ENCODE measurements at places on chromosomes 2 and 18.
A peak's percentile ranks its signal among the peaks of the same experiment; 100 is the strongest.

DNA sequence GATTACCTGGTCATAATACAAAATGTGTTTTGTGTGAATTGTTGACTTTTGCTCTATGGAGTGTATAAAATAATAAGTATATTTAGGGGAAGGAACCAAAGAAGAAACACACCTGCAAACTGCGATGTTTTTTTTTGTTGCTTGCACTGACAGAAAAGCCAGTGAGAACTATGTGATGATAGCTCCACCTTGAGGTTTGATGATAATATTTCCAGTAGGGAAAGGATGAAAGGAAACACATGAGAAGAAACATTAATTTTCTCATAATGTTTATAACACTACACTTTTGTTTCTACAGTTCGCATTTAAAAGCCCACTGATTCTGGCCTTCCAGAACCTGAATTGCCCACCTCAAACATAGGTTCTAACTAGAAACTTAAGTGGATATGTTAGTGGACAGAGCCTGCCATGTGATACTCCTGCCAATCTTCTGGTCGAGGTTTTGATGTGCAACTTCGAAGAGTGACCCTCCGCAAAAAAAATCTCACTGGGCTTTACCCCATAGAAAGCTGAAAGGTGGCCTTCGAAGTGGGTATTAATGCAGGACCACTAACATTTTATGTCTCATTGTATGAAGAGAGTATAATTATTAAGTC lies 476.4 kb upstream of the SPHKAP start:
- DNase-seq = peak; percentile 54

DNA sequence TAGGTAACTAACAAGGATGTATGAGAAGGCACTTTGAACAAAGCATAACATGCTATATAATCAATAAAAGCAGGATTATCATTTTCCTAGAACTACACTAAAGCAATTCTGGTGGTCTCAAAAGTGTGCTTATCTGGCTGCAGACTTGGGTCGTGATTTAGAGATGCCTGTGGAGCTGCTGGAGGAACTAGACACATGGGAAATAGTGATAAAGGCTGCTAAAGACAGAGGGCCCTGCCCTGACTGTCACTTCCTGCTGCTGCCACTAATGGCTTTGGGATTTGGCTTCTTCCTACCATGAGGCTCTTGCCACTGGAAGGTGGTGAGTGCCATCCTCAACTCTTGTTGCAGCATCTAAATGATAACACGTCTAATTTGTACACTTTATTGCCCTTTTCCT lies 22.5 kb downstream of the TMEM178A start:
- no peak for DNase-seq

GRCh38 chr18:24016643-24017042 lies 2.1 kb downstream of the TTC39C start:
- DNase-seq = peak; percentile 59

DNA sequence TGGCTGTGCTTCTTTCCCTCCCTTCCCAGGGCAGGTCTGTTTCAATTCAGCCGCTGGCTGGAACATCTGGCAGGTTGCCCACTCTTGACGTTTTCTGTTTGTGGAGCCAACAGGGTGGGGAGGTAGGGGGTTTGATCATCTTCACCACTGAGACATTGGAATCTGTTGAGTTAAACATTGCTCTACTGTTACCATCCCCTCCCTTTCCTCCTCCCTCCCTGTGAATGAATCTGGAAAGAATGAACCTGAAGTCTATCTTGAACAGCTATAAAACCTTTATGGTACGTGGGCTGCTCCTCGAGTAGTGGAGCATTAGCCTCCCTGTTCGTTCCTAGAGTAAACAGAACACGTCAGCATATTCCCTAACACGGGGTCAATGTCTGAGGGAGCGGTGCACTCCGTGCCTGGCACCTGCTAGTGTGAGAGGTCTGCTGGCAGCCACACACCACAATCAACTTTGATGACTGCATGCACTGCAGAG lies 249.9 kb upstream of the RBBP8 start:
- peak; percentile 76 for DNase-seq

- no peak for DNase-seq
Observed at GRCh38 chr2:67772216-67773170, 290.3 kb downstream of the C1D start.

- peak; percentile 73 for DNase-seq
Observed at GRCh38 chr2:240997856-240998705, at the start of gene SNED1. Gene SNED1, plus strand, starts transcription at chr2:240998618. Its CDS starts 220 bp downstream, at chr2:240998838.

DNA sequence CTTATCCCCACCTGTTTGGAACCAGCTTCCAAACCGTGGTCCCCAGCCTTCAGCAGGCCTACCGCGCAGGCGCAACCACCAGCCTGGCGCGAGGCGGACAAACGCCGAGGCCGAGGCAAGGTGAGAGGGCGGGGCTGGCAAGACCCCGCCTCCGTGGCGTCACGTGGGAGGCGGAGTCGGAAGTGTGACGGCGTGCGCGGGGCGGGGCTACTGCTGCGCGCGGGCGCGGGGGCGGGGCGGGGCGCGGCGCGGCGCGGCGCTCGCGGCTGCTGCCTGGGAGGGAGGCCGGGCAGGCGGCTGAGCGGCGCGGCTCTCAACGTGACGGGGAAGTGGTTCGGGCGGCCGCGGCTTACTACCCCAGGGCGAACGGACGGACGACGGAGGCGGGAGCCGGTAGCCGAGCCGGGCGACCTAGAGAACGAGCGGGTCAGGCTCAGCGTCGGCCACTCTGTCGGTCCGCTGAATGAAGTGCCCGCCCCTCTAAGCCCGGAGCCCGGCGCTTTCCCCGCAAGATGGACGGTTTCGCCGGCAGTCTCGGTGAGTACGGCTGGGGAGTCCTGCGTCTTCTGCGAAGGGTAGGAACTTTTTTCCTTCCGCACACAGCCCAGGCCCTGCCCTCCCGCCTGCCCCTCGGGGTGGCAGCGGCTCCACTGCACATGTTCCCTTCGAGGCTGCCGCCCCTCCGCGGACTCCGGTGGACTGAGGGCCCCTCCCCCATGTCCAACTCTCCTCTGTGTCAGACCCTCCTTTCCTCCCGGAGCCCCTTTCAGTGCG lies at the start of gene EML4:
Gene EML4, plus strand, starts transcription at position 254 of the 774 bp plus-strand sequence. Its CDS starts 259 bp downstream, at position 513.
- peak; percentile 89 for DNase-seq

- no peak for DNase-seq
Observed at GRCh38 chr2:190582736-190583506, 48.4 kb upstream of the NEMP2 start.

DNA sequence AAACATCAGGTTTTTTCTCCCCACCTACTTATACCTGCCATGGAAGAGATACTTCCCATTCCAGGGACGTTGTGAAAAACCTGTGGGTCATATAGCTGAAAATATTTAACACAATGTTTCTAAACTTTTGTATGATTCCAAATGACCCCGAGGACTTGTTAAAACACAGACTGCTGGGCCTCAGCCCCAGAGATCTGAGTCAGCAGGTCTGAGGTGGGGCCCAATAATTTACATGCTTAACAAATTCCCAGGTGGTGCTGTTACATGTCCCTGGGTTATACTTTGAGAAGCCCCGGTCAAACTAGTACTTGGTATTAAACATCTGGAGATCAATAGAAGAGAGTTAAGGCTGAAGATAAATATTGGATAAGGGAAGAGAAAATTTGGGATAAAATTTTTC lies 71.4 kb upstream of the FRZB start:
- peak; percentile 81 for DNase-seq

- DNase-seq = no peak
Observed at GRCh38 chr2:190978389-190979053, 35.5 kb downstream of the STAT1 start.

DNA sequence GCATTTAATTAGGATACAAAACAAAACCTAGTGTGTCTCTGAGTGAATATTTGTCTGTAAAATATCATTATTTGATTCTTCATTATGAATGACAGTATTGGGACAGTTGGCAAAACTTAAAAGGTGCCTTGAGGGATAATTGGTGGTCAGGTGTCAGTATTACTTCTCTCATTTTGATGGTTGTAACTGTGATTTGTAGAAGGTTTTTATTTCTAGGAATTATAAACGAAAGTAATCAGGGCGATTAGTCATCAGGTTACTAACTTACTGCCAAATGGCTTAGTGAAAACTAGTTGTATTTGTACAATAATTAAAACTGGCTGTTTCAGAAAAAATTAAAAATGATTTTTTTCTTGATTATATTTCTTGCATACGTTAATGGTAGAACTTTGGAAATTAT lies 117.6 kb downstream of the BIRC6 start:
- DNase-seq = no peak

DNA sequence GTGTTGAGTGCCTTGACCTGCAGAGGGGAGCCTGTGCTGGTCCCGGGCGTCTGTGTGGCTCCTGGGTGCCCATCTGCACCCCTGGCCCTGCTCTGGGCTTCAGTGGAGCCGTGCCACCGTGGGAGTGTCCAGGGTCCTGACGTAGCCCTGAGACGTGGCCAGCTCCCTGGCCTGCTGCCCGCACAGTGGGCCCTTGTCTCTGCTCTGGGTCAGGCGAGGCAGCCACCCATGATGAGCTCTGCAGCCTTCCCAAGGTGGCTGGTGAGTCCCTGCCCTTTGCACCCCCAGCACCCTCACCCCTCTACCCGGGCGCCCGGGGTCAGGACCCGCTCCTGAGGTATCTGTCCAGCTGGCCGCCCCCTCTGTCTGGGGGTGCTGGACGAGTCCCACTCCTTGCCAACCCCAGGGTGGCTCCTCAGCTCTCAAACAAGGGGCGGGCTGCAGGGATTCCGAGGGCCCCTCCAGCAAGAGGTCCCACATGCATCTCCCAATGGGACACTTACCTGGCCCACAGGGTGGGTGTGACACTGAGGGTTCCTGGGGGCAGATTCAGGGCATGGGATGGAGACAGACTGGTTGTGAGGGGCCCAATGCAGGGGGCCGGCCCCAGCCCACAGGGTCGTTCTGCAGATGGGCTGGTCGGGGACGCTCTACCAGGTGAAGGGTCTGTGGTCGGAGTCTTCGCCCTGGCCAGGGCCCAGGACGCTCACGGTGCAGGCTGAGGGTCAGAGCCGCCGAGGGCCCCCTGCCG lies 2.4 kb downstream of the NEU4 start:
- DNase-seq = no peak

GRCh38 chr2:114517580-114517979 lies 75.1 kb downstream of the DPP10 start:
- no peak for DNase-seq

GRCh38 chr18:3804336-3804735 lies 354.4 kb downstream of the TGIF1 start:
- no peak for DNase-seq

- no peak for DNase-seq
Observed at GRCh38 chr18:35182151-35182550, 58.7 kb upstream of the ZNF397 start.

GRCh38 chr18:62144338-62144737 lies 42.5 kb downstream of the PIGN start:
- no peak for DNase-seq

GRCh38 chr2:96502891-96503636 lies 2.1 kb downstream of the NEURL3 start:
- DNase-seq = no peak

- DNase-seq = no peak
Observed at GRCh38 chr2:70477441-70477844, 76.2 kb downstream of the TGFA start.

GRCh38 chr2:63861220-63861822 lies 19.6 kb downstream of the UGP2 start:
- DNase-seq = peak; percentile 72

- DNase-seq = no peak
Observed at GRCh38 chr2:216082117-216082711, 495 bp downstream of the TMEM169 start.

GRCh38 chr2:199911877-199912161 lies 726 bp downstream of the C2orf69 start:
- no peak for DNase-seq

DNA sequence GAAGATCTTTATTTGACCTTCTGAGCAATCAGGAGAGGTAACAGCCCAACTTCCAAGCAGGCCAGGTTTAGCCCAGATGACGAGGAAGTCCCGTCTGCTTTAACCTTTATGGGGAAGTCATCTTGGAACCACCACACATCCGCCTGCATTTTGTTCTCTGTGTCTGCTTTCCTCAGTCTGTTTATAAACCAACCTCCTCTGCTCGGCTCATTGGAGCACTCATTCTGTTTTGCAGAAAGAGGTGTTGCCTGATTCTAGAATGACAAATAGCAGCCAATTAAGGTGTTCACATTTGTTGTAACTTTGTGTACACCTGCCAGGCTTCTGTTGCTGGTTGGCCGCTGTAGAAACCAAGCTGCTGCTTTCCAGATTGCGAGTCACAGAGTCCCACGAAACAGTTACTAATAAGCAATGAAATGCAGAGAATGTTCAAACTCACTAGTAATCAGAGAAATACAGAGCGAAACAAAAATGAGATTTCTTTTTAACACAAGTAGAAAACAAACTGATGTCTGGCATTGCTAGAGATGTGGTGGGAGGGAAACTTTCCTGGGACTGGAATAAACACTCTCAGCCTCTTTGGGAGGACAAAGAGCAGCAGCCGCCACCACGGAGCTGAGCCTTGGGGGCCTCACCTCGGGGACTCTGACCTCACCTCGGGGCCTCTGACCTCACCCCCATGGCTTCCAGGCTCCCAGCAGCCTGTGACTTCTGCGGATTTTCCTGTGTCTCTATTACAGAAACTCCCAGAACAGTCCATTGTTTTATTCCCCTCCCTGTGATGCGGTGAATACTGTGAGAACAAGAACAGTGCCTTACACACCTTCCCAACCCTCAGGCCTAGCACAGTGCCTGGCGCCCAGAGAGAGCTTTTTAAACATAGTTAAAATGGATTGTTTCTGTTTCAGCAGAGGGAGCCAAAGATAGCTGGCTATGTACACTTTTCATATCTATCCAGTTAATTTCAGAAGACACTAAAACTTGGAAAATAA lies 64.0 kb downstream of the MBP start:
- DNase-seq = peak; percentile 70

- no peak for DNase-seq
Observed at GRCh38 chr2:111679202-111679601, 204.8 kb downstream of the ANAPC1 start.

DNA sequence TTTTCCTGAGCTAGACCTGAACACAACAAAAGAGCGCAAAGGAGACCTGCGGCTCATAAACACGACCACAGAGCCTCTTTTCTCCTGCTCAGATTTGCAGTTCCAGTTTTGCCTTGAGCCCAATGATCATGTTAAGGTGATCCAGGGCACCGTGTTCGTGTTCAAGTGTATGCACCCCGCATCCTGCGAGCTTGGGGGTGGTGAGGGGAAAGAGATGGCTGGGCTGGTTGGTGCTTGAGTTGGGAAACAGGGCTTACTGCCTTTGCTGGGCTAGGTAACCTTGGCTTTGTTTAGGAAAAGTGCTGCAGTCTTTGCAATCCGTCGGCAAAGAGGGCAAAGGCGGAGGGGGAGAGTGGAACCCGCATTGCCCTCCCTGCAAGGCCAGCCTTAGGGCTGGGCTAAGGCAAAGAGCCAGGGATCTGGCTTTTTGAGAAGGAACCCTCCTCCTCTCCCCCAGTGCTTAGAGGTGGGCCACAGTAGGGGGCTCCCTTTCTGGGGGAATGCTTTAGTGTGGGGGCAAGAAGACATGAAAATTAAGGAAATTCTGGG lies 1.3 kb downstream of the HOXD10 start:
- no peak for DNase-seq

Measured in epithelial cell of esophagus (primary cell).